ENCODE measurements at places on chromosomes 3 and 15.

- peak; percentile 28 for DNase-seq
Observed at GRCh38 chr3:69339760-69340159, 46.1 kb downstream of the FRMD4B start.

GRCh38 chr3:74403307-74403706, 211.2 kb downstream of the CNTN3 start:
- DNase-seq, result no peak

GRCh38 chr15:57923750-57924149, 141.8 kb downstream of the ALDH1A2 start:
- peak; percentile 64 for DNase-seq

DNA sequence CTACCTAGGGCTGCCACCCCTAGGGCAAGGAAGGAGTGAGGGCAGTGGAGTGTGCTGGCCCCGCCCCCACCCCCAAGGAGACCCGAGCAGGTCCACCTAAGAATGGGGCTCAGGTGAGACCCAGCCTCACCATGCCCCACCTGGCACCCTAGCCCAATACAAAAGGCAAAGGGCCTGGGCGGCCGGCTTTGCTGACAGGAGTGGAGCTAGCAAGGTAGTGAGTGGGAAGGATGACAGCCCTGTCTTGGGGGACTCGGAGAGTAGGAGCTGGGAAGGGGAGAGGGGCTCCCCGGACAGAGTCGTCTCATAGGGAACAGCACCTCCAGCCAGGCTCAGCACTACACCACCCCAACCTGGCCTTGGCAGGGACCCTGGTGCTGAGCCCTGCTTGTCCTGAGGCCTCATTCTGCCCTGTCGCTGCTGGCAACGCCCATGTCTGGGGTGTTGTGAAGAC, 12.1 kb downstream of the C15orf39 start:
- DNase-seq, result no peak

GRCh38 chr3:109355625-109356441, 18.5 kb upstream of the DPPA4 start:
- no peak for DNase-seq

DNA sequence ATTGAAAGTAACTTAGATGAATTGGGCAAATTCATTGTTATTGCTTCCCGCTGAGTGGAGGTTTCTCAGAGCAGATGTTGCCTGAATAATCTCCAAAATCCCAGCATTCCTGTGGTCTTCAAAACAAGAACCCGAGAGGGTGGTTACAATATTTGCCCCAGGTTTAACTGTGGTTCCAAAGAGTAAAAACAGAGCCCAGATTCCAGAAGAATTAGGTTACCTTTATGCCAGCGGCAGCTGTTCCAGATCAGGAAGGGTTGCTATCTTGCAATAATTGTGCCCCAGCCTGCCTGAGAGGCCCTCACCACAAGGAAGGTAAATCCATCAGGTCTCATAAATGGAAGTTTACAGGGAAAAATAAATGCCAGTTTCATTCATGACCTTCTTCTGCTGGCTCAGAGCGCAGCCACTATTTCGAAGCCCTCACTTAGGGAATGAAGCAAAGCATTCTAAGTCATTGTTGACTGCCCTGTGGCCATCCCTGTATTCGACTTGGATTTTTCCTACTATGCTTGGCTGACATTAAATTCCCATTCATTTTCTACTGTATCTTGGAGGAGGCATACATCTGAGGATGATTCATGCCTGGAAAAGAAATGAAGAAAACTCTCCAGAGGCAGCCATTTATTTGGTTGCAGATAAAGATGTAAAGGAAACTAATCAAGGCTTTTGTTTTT, 54.6 kb downstream of the SSUH2 start:
- DNase-seq, result no peak

DNA sequence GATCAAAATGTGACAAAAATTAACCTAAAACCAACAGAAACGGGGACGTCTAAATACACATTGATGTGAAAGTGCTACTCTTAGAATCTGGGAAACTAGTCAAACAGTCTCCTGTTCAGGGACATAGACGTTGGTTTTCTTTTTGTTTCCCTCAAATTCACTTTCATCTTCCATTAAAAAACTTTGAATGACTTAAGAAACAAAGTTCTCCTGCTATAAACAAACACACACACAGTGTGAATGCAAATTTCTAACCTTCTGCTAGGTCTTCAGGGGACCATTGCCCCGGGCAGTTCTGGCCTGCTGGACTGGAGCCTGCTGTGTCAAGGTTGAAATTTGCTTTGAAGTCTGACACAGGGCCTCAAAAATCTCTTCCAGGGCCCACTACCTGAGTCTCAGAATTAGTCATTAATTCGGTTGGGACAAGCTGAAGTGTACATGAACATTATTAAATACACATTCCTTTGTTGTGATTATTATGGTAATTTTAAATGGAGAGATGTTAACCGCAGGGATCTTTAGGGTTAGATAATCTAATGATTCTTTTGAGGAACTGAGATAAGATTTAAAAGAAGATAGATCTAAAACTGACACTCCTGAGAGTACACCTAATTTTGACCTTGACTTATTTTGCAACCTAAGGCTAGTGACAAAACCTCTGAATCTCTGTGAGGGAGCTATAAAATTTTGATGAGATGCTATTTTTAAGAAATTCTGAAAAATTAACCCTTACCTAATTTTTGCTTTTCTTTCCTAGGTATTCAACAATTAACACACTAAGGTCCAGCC, 1260.4 kb downstream of the ROBO1 start:
- no peak for DNase-seq

- DNase-seq, result no peak
Observed at GRCh38 chr3:55296791-55297190, 190.3 kb downstream of the WNT5A start.

- DNase-seq, result no peak
Observed at GRCh38 chr15:100001405-100001804, 268.2 kb upstream of the LYSMD4 start.

All from dermis blood vessel endothelial cell (primary cell).